ENCODE measurements at places on chromosomes 13 and 19.
A peak's percentile ranks its signal among the peaks of the same experiment; 100 is the strongest.

DNA sequence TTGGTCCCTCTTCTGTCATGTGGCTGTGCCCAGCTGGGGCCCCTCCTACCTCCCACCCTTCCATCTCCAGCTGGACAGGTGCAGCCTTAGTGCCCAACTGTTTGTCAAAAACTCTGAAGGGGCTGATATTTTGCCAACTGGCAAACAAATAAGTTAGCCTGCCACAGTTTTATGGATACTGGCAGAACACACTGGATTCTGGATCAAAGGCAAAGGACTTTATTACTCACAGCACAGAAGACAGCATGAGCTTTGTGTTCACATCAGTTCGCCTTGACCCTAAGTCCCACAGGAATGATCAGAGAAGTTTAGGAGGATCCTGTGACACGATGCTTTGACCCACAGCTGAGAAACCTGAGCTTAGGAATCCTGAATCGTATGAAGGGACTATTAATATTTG is 16.4 kb downstream of the KLK2 start:
- no peak for DNase-seq

DNA sequence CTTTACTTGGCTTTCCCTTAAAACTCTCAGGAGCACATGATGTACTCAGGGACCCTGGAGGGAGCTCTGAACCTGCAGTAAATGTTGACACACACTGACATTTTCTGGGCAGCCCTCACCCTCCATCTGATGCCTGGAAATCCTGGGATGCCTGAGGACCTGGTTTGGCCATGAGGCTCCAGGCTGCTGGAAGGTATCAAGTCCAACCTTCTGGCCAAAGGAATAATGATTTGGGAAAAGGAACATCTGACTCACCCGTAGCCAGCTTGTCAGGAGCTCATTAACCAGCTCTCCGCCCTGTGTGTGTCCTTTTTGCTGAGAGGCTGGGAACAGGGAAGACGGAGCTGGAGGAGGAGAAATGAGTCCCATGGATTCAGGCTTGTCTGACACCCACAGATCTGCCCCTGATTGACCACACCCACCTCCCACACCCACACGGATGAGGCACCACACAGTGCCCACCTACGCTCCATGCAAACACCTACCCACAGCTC is 10.3 kb downstream of the ZNF558 start:
- no peak for DNase-seq

- DNase-seq, result peak; percentile 87
Measured at GRCh38 chr19:5492635-5493409, 37.6 kb downstream of the ZNRF4 start.

GRCh38 chr19:13700621-13701020 is 63.7 kb upstream of the MRI1 start:
- DNase-seq, result no peak

DNA sequence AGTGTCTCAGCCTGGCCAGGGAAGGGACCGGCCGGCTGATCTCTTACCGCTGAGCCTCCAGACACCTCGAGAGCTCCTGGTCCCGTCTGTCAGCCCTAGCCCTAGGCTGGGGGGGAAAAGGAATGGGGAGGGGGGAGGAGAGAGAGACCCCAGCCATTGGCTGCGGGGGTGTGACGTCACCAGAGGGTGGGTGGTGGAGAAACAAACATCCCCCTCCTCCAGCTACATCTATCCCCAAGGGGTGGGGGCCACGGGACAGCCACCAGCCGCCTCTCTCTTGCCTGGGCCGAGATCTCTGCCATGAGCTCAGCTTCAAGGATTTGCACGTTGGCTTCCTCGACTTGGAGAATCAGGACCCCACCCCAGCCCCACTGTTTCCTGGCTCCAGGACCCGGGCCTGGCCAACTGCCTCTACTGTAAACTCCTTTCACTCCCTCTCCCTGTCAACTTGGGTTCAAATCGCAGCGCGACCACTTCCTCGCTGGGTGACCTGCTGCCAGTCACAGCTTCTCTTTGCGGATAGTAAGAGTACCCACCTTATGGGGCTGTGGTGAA is at the start of gene PRX:
TSS of gene PRX (minus strand) at position 88 of the 555 bp plus-strand sequence. CDS start 5,446 bp downstream, outside the sequence.
- no peak for DNase-seq

DNA sequence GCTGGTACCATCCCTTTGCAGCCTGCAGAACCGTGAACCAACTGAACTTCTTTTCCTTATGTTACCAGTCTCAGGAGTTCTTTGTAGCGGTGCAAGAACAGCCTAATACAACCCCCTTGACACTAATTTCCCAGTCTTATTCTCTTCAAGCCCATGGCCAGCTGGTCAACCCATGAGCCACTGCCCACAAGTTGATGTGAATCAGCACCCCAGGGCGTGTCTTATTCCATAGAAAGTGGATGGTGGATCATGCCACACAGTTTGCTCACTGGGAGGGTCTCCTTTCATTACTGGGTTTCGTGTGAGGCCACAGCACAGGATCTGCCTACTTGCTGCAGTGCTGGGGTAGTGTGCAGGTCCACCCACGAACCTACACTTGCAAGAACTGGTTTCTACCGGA is 27.0 kb downstream of the TEX29 start:
- DNase-seq, result no peak

DNA sequence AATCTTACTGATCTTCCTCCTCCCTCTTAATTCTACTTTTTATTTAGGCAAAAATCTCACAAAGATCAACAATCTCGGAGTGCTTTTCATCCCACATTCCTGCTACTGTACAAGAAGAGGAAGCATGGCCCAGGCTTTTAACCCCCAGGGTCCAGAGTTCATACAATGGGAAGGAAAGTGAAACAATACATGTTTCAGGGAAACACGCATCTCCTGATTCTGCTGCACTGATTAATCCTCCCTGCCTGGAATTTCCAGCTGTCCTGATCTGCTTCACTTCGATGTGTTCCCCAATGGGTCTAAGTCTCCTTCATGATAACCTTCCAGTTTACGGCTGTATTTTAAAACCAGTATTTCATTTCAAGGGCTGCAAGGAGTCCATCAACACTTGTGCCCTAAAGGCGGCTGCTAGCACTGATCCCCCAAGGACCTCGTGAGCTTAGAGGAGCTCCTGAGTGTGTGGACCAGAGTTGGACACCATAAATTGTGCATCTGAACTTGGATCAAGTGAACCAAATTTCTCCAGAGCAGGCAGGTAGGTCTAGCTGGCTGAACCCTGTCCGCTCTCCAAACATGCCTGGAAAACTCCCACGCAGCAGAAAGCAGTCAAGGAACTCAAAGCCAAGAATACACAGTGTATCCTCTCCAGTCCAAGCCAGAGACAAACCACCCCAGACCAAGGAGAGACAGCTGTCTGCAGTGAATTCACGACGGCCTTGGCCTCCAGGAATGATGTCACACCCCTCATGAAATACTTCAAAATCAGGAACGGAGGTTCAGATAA is 44.3 kb downstream of the COL4A1 start:
- no peak for DNase-seq

- no peak for DNase-seq
Measured at GRCh38 chr13:27055526-27055925, 116.1 kb downstream of the USP12 start.

GRCh38 chr13:94702181-94703041 is 9.9 kb downstream of the SOX21 start:
- peak; percentile 32 for DNase-seq

DNA sequence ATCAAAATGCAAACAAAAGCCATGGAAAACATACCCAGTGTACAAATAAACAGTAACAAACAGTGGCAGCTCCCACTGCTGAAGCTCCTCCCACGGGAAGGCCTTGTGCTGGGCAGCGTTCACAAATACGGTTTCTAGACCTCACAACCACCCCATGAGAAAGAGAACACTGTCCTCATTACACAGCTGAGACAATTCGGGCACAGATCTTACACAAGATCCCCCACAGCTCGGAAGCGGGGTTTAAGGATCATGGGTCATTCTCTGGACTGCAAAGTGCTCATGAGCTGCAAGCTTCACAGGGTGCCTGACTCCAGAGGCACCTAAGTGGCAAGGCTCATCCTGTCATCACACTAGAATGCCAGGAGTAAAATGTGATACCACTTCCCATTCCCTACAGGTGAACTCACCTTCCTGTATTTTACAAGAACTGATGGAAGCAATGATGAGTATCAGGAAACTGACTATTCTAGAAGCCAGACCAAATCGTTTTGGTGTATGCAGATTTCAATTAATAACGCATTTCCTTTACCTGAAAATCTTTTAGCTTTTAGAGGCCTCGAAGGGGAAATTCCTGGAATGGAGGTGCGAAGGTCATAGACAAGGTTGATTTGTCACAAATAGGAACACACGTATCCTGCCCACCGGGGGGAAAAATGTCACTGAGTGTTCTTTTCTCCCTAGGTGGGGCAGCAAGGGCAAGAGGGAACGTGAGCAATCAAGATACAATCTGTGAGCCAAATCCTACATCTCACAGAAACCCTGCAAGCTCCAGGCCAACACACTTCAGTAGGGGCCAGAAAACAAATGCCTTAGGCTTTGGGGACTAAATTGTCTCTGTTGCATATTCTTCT is 41.2 kb downstream of the STK24 start:
- DNase-seq, result no peak

DNA sequence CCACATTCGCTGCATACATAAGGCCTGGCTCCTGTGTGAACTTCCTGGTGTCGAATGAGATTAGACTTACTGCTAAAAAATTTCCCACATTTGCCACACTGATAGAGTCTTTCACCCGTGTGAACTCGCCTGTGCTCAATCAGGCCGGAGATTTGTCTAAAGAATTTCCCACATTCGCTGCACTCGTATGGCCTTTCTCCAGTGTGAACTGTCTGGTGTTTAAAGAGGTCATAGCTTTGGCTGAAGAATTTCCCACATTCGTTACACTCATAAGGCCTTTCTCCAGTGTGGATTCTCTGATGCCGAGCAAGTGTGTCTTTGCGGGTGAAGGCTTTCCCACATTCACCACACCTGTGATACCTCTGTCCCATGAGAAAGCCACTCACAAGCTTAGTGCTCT is 6.5 kb downstream of the ZNF671 start:
- DNase-seq, result no peak

- DNase-seq, result no peak
Measured at GRCh38 chr19:48968179-48968661, 3.1 kb downstream of the FTL start.

DNA sequence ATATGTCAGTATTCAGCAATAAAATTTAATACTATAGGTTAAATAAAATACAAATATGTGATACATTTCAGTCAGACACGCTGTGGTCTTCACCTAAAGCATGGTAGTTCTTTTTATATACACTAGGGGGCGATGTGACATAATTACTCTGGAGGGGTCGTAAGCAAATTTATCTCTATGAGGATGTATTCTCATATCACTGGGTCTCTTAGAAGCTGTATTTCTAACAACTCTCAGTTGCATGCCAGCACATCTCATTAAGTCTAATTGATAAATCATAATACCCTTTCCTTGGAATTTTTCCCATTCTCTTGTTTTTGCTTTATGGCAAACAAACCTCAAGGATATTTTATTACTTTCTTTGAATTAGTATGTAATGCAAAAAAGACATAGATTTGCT is 3.9 kb upstream of the PCDH17 start:
- DNase-seq, result peak; percentile 52

DNA sequence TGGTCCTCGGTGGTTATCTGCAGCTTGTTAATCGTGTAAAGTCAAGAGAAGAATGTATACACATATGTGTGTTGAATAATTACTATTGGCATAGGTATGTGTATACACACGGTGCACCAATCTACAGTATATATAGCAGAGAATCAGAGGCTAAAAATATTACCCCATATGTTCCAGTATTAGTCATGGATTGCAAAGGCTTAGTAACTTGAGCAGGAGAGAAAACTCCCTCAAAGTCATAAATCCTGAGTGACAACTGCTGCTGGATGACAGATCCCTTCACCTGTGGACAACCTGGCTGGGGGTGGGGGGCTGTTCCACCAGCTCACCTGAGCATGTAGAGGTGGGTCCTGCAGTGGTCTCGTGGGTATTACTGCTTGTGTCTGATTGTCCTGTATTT is 185.0 kb downstream of the ZNF536 start:
- DNase-seq, result no peak

GRCh38 chr19:15241259-15241910 is 9.1 kb upstream of the EPHX3 start:
- no peak for DNase-seq

DNA sequence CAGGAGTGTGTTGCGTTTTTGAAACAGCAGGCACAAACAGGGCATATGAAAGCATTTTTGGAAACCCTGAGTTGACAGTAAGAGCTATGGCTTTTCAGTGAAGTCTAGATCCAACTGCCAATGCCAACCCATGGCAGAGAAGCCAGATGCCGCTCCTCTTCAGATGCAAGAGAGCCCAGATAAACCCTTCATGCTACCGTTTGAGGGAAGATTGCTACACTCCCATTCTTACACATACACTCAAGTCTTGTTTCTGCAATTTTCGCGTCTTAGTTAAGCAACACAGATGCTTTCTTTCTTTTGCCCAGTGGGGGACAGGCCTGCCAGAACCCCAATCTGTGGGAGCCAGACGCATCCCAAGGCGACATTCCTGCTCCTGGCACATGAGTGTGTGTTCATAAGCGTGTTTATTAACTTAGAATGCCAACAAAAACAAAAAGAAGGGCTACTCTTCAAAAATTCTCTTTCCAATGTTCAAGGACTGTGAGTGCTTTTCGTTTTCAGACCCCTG is 10.4 kb downstream of the BORCS8 start:
- peak; percentile 75 for DNase-seq

DNA sequence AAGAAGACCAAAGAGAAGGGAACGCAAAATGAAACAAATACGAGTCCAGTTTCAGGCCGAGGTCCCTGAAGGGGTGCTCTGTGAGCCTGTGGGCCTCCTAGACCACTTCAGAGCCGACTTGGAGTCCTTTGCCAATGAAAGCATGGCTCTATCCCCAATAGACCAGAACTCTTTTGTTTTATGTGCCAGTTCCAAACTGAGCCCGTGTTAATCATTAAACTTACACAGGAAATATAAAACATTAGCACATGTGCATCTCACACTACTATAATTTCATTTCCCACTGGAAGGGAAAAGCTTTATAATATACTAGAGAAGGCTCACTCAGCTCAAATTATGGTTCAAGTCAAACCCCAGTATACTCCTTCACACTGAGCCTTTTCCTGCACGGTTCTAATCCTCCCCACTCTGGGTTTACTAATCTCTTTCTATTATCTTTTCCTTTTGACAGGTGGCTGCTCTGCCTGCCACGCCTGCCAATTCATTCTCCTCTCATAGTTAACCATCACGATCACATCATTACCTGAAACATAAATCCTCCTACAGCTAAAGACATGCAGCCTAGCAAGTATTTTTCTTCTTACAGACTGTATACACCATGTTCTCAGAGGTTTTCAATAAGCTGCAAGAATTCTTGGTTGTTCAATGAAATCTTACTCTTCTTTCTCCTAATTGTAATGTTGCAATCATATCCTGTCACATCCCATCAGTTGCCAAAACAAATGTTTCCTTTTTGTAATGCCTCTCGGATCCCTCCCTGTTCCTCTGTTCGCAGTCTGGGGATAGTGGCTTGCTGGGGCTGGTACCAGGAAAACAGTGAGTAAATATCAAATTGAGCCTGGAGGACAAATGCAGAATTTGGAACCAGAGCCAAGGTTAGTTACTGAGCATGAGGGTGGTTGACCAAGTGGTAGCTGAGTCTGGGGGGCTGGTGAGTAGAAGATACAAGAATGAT is 18.8 kb upstream of the WASF3 start:
- no peak for DNase-seq

GRCh38 chr19:1907563-1908363 is 2.6 kb downstream of the ADAT3 start:
- no peak for DNase-seq

- DNase-seq, result no peak
Measured at GRCh38 chr13:99800011-99800410, 171.6 kb downstream of the ZIC5 start.

Measured in brain (organoid and tissue), 16 donors.